Effector memory CD8-positive, alpha-beta T cell (primary cell): ENCODE measurements at places on chromosomes 11 and 22.

DNA sequence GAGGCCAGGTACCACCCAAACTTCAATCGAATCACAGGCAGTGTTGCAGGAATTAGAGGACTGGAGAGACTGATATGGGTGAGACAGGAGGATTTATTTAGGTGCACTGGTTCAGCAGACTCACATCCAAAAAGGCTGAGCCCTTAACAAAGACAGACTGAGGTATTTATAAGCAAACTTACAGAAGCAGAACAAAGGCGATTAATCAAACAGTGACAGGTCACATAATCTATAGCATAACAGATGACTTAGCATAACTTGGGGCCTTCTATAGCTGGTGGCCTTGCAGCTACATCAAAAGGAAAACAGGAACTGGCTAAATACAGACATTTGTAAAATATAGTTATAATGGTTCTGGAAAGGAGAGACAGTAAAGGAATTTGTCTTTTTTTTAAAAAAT is 2.1 kb downstream of the APOBEC3B start:
- H3K4me3 ChIP-seq, result no peak overlapping the region
- no peak for DNase-seq
- H3K4me1 ChIP-seq, result peaks cover 38% of the 10 kb centered on the region
- H3K36me3 ChIP-seq, result peaks cover 10% of the 10 kb centered on the region
- no peaks in the 10 kb centered on the region for H3K27me3 ChIP-seq
- peak overlapping the region; percentile 79 for H3K27ac ChIP-seq

DNA sequence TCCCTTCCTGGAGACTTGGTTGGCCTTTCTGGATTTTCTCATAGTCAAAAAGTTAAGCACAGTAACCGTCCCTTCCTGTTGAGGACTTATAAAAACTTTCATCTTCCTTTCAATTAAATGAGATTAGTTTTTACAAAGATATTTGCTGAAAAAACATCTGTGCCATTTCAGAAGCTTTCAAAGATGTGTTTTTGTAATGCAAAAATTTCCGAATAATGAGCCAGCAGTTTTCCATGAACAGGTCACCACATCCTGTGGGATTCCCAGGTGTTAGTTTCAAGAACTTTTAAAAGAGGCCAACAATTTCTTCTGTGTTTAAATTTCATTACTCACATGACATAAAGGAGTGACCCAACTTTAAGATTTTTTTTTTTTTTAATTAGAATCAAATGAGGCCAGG is 18.0 kb downstream of the NUP50 start:
- H3K27ac ChIP-seq, result no peak overlapping the region
- H3K36me3 ChIP-seq, result peaks cover 86% of the 10 kb centered on the region
- H3K4me3 ChIP-seq, result no peak overlapping the region
- DNase-seq, result no peak
- H3K4me1 ChIP-seq, result peaks cover 22% of the 10 kb centered on the region

GRCh38 chr11:70926543-70927201 is 325.7 kb downstream of the SHANK2 start:
- DNase-seq, result no peak
- no peaks in the 10 kb centered on the region for H3K4me1 ChIP-seq
- no peak overlapping the region for H3K4me3 ChIP-seq

- peaks cover 7% of the 10 kb centered on the region for H3K27me3 ChIP-seq
- no peak for DNase-seq
- no peaks in the 10 kb centered on the region for H3K36me3 ChIP-seq
- no peak overlapping the region for H3K27ac ChIP-seq
Observed at GRCh38 chr11:105132716-105133511, 6.7 kb downstream of the CARD18 start.

- peaks cover 28% of the 10 kb centered on the region for H3K27me3 ChIP-seq
- H3K36me3 ChIP-seq, result no peaks in the 10 kb centered on the region
- no peaks in the 10 kb centered on the region for H3K4me1 ChIP-seq
- H3K4me3 ChIP-seq, result no peak overlapping the region
- no peak overlapping the region for H3K27ac ChIP-seq
Observed at GRCh38 chr11:78715639-78716311, 141.1 kb upstream of the NARS2 start.

DNA sequence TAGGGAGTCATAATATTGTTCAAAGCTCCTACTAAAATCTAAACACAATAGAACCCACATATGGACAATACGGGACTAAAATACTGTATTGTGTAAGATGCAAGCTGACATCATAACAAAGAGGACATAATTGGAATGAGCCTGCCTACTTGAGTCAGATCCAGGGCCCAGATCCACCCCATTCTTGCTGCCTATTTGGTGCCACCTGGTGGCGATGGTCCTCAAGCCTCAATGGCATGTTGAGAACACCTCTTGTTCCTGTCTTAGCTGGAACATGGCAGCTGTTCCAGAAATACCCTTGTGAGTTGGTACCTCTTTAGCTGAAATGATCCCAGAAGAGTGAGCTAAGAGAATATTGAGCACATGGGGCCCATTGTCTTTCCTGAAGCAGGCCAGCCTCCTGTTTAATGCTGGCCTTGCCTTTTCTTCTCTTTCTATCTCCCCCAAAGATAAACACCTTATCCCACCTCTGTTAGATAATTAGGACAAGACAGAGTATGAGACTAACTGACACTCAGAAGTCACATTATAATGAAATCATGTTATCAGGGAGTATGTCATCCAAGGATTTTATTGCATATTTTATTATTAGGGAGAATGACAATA is 680.9 kb upstream of the ANO5 start:
- H3K27me3 ChIP-seq, result no peaks in the 10 kb centered on the region
- no peaks in the 10 kb centered on the region for H3K4me1 ChIP-seq
- H3K27ac ChIP-seq, result no peak overlapping the region

DNA sequence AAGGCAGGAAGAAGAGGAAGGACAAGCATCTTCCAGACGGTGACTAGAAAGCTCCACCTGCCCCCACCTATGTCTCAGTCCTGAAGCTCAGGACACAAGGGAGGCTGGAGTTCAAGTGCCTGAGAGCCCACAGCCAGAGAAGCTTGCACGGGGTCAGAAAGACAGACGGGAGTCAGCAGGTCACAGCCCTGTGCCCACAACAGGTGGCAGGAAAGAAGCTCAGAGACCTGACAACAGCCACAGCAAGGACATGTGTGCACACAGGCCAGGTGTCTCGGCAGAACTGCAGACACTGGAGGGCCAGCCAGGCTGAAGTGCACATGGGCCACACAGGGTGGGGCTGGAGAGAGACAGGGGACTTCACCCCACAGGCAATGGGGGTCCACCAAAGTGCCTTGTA is 37.2 kb upstream of the MOB2 start:
- H3K27ac ChIP-seq, result peak overlapping the region; percentile 49
- peaks cover 20% of the 10 kb centered on the region for H3K36me3 ChIP-seq
- DNase-seq, result no peak
- H3K4me1 ChIP-seq, result peaks cover 61% of the 10 kb centered on the region
- H3K27me3 ChIP-seq, result no peaks in the 10 kb centered on the region

DNA sequence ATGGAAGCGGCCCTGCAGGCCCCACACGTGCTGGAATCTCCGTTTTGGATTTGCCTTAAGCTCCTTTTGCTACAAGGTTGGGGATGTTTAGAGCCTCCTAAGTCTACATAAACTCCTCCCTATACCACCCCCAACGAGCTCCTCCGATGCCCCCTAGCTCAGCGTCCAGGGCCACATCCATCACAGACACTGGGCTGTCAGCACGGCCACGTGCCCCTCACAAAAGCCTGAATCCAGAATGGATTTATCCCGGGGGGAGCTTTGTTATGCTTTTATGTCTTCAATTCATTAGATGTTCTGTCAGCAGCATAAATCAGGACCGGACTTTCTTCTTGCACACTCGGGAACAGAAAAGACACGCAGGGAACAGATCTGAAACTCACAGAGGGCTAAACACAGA is 52.6 kb upstream of the CD82 start:
- no peak for DNase-seq
- peaks cover 54% of the 10 kb centered on the region for H3K27me3 ChIP-seq
- H3K27ac ChIP-seq, result no peak overlapping the region
- H3K4me3 ChIP-seq, result no peak overlapping the region
- no peaks in the 10 kb centered on the region for H3K4me1 ChIP-seq
- H3K36me3 ChIP-seq, result no peaks in the 10 kb centered on the region

GRCh38 chr11:3609416-3610265 is 32.2 kb downstream of the ART5 start:
- peak; percentile 19 for DNase-seq
- no peaks in the 10 kb centered on the region for H3K36me3 ChIP-seq
- H3K4me3 ChIP-seq, result no peak overlapping the region
- H3K4me1 ChIP-seq, result peaks cover 5% of the 10 kb centered on the region
- no peak overlapping the region for H3K27ac ChIP-seq

DNA sequence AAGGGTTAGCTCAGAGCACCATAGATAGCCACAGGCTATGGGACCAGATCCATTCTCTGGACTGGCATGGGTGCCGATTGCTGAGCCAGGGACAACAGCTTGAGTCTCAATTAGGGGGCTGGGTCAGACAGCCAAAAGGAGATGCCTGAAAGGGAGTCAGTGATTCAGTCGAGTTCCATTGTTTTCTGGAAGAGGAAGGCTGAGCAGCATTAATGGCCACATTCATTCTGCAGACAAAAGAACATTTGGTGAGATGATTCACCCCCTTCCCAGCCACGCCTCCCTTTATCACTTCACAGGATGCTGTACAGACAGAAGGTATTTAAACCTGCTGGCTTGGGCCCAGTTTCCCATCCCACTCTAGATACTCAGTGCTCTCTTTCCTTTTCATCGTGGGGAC is 131.9 kb downstream of the ADAMTS15 start:
- no peaks in the 10 kb centered on the region for H3K36me3 ChIP-seq
- H3K4me1 ChIP-seq, result no peaks in the 10 kb centered on the region
- peaks cover 42% of the 10 kb centered on the region for H3K27me3 ChIP-seq
- no peak for DNase-seq

DNA sequence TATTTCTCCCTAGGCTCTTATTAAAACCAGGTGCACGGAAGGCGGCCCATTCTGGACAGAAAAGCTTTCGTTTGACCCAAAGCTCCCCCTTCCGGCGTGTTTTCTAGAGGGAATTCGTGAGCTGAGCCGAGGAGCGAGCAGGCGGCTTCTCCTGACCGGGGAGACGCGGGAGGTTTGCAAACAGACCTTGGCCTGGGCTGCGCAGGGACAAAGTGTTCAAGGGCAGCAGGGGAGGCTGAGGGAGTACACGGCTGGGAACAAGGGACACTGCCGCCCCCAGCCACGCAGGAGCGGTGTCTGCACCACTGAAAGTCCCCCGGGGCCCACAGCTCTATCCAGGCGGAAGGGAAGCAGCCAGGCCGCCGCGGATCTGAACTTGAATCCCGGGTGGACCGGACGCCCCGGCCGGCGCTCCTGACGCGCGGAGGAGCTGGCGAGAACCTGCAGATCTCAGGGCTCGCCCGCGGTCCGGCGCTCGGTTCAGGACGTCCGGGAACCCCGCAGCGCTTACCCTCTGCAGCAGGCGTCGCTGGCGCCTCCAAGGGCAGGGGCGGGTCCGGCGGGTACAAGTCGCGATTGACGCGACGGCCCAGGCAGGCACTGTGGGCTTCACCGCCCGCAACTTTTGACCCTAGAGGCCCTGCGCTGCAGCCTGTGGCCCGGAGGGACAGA is 101.9 kb downstream of the WT1 start:
- no peaks in the 10 kb centered on the region for H3K36me3 ChIP-seq
- peaks cover 5% of the 10 kb centered on the region for H3K4me1 ChIP-seq
- peaks cover 75% of the 10 kb centered on the region for H3K27me3 ChIP-seq

GRCh38 chr11:104256525-104256924 is 92.6 kb upstream of the PDGFD start:
- peaks cover 10% of the 10 kb centered on the region for H3K27me3 ChIP-seq
- H3K4me1 ChIP-seq, result no peaks in the 10 kb centered on the region
- H3K4me3 ChIP-seq, result no peak overlapping the region
- DNase-seq, result no peak
- H3K36me3 ChIP-seq, result no peaks in the 10 kb centered on the region

GRCh38 chr11:126313826-126314225 is 10.0 kb downstream of the DCPS start:
- DNase-seq, result no peak
- H3K36me3 ChIP-seq, result peaks cover 23% of the 10 kb centered on the region
- H3K27ac ChIP-seq, result no peak overlapping the region

- H3K4me3 ChIP-seq, result no peak overlapping the region
- no peak for DNase-seq
- no peaks in the 10 kb centered on the region for H3K4me1 ChIP-seq
- no peaks in the 10 kb centered on the region for H3K36me3 ChIP-seq
- no peaks in the 10 kb centered on the region for H3K27me3 ChIP-seq
Observed at GRCh38 chr11:109023036-109023435, 358.2 kb downstream of the DDX10 start.

- no peaks in the 10 kb centered on the region for H3K27me3 ChIP-seq
- H3K4me3 ChIP-seq, result no peak overlapping the region
- peaks cover 12% of the 10 kb centered on the region for H3K4me1 ChIP-seq
- no peak overlapping the region for H3K27ac ChIP-seq
Observed at GRCh38 chr22:44464000-44464399, 34.0 kb downstream of the RTL6 start.

DNA sequence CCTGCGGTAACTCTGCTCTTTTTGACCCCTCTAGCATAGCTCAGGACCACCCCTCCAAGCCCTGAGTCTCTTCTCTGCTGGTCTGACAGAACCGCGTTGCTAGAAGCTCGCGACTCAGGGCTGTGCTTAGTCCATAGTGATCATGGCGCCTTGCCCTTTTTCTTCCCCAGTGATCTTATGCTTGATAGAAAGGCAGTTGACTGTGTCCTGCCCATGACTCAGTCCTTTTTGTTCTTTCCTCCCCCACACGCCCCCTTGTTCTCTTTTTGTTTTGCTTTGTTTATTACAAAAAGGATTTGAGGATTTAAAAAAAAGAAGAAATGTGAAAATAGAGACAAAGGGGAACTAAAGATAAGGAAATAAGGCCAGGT is 17.5 kb downstream of the IL17RA start:
- H3K4me3 ChIP-seq, result no peak overlapping the region
- peak overlapping the region; percentile 68 for H3K27ac ChIP-seq
- H3K4me1 ChIP-seq, result peaks cover 42% of the 10 kb centered on the region
- no peaks in the 10 kb centered on the region for H3K27me3 ChIP-seq
- H3K36me3 ChIP-seq, result peaks cover 79% of the 10 kb centered on the region
- DNase-seq, result no peak

DNA sequence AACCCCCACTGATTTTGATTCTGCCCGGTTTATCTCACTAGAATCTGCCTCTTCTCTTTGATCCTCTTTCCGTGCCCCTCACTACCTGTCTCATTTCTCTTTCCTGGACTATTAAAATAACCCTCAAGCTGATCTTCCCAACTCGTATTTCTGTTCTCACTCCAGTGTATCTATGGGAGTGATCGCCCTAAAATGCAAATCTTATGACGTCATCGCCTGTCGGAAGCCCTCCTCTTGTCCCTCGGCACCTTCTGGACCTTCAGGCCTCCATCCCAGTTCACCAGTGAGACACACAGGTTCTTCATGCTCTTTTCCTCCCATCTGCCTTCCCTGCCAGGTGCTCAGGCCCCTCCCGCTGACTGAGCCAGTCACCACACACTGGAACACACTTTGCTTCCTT is 234.5 kb upstream of the TBCEL start:
- peaks cover 16% of the 10 kb centered on the region for H3K27me3 ChIP-seq
- H3K4me1 ChIP-seq, result no peaks in the 10 kb centered on the region

DNA sequence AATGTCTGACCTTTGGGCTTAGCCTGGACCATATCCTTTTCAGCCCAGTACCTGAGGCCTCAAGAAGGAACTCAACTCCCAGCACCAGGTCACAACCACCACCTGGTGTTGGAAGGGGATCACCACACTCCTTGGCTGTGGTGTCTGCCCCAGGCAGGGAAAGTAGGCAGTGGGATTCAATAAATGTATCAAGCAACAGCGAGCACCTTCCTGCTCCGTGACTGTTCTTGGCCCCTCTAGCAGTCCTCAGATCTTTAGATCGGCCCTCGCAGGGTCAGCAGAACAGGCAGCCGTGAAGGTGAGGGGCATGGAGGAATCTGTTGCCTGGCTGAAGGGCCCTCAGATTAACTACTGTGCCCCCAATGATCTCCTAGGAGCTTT is 15.9 kb downstream of the ARFGAP2 start:
- no peaks in the 10 kb centered on the region for H3K27me3 ChIP-seq
- H3K4me1 ChIP-seq, result no peaks in the 10 kb centered on the region
- H3K27ac ChIP-seq, result peak overlapping the region; percentile 23
- no peak for DNase-seq
